Left renal pelvis (tissue), 4 donors: ENCODE measurements at places on chromosomes 11 and 22.

DNA sequence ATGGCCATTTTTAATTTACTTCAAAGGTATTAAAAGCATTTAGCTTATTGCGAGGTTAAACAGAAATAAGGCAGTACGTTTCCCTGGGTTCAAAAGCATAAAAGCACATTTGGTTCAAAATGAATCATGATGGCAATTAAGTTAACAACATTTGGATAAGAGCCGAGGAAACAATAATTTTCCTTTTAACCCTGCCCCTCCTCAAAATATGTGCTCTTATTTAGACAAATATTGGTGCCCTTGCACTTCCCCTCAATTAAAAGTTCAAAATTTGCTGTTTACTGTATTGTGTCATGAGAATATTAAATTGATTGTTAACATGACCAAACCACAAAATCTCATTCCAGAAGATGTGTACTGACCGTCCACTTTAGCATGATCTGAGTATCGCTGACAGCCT, 48.7 kb downstream of the VSIG10L2 start:
- DNase-seq, result no peak

- no peak for DNase-seq
Observed at GRCh38 chr22:45683248-45683647, 11.6 kb downstream of the ATXN10 start.

DNA sequence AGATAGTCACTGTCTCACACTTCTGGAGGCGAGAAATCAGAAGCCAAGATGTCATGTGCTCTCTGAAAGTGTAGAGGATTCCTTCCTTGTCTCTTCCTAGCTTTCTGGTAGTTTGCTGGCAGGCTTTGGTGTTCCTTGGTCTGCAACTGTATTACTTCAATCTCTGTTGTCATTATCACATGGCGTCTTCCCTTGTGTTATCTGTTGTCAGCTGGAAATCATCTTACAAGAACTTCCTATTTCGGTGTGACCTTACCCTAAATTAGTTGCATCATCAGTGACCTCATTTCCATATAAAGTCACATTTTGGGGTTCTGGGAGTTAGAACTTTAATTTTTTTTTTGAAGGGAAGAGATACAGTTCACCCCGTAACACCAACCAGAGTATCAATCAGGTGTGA, 3.3 kb upstream of the LIN7C start:
- no peak for DNase-seq

- no peak for DNase-seq
Observed at GRCh38 chr11:120890609-120891320, 133.1 kb upstream of the TBCEL start.

DNA sequence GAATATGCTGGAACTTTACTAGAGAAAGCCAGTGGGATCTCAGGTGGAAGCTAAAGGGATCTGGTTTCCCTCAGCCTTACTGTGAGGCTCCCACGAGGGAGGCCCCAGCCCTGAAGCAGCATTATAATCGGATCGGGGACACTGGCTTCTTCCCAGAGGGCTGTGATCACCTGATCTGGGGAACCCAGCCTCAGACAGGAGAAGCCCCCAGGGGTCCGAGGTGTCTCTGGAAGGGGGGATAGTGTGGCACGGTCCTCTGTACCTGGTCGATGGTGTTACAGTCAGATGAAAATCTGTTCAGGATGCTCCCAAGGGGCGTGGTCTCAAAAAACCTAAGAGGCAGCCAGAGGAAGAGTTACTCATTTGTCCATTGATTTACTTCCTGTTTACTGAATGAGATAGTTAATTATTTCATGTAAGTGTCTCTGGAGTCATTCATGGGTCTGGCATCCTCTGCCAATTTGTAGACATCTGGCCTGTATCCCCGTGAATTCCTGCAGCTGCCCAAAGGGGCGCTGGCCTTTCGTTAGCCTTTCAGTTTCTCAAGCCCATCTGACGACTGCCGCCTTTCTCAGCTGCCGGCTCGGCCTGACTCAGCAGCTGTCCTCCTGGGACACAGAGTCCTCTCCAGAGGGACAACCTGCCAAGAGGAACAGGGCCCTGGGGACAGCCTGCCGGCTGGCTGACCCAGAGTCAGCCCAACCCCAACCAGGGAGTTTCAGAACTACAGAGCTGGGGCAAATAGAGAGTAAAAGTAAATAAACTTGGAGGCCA, 17.0 kb upstream of the KCNJ11 start:
- no peak for DNase-seq

DNA sequence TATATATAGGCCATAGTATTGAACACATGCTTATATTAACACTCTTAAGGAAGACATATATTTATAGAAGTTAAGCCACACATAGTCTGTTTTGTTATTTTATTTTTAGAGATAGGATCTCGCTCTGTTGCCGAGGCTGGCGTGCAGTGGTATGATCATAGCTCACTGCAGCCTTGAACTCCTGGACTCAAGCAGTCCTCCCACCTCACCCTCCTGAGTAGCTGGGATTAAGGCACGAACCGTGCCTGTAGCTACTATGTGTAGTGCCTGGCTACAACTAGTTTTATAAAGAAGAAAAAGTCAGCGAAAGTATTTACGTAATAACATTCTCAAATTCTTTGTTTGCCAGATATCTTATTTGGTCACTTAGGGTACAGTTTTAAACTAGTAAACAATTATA, 5.6 kb upstream of the UCP2 start:
- DNase-seq, result no peak

- DNase-seq, result no peak
Observed at GRCh38 chr11:11312738-11313137, 40.3 kb downstream of the CSNK2A3 start.

GRCh38 chr22:46617207-46617985, 2.8 kb upstream of the GRAMD4 start:
- no peak for DNase-seq
